ENCODE measurements at places on chromosomes 1 and 21.

GRCh38 chr21:44994047-44994694, 54.3 kb downstream of the SLX9 start:
- no peak for DNase-seq

DNA sequence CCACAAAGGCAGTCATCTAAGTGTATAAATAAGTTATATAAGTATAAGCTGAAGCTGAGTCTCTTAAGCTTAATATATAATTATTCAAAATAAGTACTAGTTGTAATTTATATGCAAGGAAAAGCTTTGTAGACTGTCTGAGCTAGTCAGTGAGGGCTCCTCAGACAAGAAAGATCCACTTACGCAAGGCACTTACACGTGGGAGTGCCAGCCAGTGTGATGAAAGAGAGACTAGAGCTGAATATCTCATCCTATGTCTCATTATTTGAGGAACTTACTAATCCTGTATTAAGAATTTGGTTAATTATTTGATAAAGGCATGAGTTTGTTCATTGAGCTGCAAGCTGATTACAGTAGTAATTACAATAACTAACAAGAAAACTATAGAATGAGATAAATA, 146.9 kb downstream of the PDE4B start:
- no peak for DNase-seq

DNA sequence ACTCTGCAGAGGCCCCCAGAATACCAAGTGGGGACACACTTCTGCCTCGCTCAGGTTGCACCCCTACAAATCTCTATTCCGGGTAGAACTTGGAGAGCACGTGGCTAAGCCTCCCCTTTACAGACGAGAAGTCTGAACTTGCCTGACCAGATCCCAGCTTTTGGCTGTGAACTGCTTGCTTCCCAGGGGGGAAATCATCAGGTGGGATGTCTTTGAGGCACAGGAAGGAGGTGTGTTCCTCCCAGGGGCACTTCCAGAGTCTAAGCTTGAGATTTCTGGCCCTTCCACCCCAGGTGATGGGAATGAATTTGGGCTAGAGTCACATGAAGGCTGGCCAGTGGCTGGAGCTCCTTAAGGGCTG, 1.3 kb upstream of the S100A3 start:
- DNase-seq: no peak

DNA sequence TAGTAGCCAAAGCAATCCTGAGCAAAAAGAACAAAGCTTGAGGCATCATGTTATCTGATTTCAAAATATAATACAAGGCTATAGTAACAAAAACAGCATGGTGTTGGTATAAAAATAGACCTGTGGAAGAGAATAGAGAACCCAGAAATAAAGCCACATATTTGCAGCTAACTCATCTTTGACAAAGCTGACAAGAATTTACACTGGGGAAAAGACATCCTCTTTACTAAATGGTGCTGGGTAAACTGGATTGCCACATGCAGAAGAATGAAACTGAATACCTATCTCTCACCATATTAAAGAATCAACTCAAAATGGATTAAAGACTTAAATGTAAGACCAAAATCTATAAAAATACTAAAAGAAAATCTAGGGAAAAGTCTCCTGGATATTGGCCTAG, 59.5 kb upstream of the CD55 start:
- DNase-seq: no peak

- no peak for DNase-seq
Observed at GRCh38 chr1:66489972-66490601, 43.9 kb upstream of the SGIP1 start.

GRCh38 chr1:202184750-202185460, 8.7 kb upstream of the LGR6 start:
- DNase-seq: peak; percentile 65

GRCh38 chr1:226672339-226672762, 66.7 kb downstream of the ITPKB start:
- DNase-seq: no peak

DNA sequence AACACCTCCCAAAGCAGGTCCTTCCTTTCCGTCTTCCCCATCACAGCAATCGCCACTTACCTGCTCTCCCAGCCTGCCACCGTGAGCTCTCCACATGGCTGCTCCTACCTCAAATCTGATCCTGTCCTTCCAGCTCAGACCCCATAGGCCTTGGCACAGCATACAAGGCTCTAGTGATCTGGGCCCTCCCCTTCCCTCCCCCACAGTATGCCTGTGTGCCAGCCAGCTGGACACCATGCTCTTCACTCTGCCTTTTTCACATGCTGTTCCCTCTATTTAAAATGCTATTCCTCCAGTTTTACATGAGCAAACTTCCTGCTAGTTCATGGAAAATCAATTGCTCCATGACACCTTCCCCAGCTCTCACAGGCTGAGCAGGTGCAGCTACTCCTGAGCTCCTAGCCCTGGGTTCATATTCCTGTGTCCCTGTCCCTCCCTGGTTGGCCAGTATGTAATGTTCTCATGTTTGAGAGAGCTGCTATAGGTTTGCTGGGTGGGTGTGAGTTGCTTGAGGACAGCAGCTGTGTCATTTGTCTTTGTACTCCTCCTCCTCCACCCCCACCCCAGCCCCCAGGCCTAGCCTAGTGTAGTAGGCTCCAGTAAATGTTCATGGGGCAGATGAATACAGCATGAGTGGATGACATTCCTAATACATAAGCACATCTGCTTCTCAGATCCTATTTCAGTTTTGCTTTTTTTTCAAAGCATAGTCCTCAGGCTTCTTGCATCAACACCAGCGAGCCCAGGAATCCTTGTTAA, 6.3 kb upstream of the TNNT2 start:
- no peak for DNase-seq

- DNase-seq: no peak
Observed at GRCh38 chr1:181568736-181569135, 85.4 kb downstream of the CACNA1E start.

DNA sequence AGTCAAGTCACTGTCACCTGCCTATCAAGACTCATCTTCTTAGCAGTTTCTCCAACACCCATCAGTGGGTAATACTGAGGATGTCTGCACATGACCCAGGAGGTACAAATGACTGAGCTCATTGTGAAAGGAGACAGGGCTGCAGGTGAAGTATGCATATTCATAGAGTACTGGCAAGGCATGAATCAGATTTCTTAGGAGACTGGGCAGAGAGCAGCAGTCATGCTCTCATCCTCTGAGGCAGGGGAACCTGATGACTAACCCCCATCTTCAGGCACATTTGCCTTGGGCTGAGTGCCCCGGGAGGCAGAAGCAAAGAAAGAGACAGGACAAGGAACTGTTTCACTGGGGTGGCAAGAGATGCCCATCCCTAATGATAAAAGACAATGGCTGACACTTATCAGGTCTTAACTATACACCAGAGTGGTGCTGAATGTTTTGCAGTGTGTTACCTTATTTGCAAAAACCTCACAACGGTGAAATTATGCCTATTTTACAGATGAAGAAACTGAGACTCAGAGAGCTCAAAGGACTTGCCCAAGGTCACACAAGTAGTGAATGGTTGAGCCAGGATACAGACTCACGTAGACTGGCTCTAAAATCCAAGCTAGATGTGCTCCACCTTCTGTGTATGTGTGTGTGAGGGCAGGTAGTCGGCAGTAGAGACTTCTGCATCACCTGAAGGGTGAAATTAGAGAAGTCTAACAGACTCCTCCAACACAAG, 9.2 kb upstream of the GRHL3 start:
- peak; percentile 25 for DNase-seq

DNA sequence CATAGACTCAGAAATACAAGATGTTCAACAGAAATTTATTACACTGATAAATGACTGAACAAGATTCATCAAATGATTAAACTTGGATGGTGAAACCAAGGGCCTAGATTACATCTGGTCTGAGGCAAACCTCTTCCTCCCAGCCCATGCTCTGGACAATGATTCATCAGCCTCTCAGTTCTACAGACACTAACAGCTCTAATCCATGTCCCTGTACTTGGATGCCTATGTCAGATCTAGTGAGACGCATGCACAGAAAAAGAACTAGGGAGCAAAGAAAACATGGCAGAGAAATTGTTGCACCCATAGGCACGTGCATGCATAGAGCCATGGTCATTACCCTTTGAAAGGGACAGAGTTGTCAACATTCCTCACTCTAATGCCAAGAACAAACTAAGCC, 250.1 kb downstream of the KCNH1 start:
- no peak for DNase-seq

All from stimulated activated CD4-positive, alpha-beta T cell treated with anti-CD3 and anti-CD28 coated beads, Interleukin-15, amount 100 ng/mL, for 48 hours (primary cell).